ENCODE measurements at places on chromosomes 1 and 21.

GRCh38 chr1:245873883-245874671 is 633.0 kb downstream of the SMYD3 start:
- DNase-seq: no peak

DNA sequence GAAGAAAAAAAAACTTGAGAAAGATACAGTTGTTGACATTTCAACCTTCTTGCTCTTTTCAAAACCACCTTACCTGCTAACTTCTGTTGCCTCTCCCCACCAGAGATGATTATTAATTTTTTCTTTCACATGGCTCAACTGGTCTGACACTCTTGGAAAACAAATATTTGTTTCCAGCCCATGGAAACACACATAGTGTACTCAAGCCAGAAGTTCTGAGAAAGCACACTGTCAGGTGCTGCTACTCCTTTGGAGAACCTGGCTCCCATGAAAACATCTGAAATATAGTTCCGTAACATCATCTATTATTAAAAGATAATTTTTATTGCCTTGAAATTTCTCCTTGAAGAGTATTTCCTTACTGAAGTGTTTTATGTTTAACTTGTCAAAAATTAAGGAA is 145.0 kb upstream of the C1orf105 start:
- no peak for DNase-seq

GRCh38 chr1:13817906-13818305 is 117.9 kb downstream of the PRDM2 start:
- no peak for DNase-seq

DNA sequence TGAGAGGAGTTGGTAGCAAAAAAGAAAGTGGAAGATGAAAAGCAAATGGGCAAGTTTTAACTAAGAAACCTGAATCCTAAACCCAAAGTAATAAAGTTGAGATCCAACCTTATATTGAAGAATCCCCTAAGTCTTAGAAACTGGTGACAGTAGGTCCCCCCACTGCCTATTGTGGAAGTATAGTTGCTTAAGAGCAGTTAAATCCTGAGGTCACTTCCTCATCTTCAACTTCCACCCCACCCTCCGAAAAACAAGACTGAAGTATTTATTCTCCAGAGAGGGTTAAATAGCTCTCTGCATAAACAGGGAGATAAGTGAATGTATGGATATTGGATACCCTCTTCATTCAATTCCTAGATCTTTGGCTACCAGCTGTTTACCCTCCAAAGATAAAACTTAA is 3.3 kb upstream of the DSTYK start:
- no peak for DNase-seq

DNA sequence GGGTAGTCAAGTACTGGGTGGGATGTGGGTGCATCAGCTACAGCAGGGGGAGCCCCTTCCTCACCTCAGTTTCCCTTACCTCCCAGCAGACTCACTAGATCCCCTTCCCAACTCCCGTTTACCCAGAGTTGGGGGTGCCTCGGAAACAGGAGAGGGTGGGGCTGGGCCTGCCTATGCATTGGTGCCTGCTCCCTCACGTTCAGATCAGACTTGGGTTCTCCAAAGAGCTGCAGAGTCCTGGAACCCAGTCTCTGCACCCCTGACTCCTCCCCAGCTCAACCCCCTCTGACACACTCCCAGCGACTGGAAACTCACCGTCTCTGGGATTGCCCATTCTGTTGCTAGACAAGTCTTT is 6.0 kb downstream of the FOXO6 start:
- no peak for DNase-seq

GRCh38 chr21:27425574-27425973 is 458.7 kb upstream of the ADAMTS5 start:
- DNase-seq: no peak

DNA sequence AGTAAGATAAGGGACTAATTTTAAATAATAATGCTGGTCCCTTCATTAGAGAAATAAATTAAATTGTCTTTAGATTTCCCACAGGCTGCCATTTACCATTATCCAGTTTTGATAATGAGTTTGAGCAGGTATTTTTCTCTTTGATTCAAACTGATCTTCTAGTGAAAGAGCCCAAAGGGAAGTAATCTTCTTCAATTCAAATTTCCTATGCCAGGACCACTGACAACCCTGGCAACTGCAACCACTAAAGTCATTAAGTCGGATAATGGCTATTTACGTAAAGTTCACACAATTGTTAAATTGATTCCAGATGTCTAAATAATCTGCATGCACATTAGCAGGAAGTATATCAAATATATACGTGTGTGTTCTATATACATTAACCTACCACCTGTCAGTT is 399.3 kb downstream of the PTPRC start:
- DNase-seq: no peak

GRCh38 chr1:179803918-179804317 is 60.8 kb downstream of the FAM163A start:
- no peak for DNase-seq

- no peak for DNase-seq
These were observed 150.3 kb upstream of the VANGL1 start for GRCh38 chr1:115491298-115492018.

DNA sequence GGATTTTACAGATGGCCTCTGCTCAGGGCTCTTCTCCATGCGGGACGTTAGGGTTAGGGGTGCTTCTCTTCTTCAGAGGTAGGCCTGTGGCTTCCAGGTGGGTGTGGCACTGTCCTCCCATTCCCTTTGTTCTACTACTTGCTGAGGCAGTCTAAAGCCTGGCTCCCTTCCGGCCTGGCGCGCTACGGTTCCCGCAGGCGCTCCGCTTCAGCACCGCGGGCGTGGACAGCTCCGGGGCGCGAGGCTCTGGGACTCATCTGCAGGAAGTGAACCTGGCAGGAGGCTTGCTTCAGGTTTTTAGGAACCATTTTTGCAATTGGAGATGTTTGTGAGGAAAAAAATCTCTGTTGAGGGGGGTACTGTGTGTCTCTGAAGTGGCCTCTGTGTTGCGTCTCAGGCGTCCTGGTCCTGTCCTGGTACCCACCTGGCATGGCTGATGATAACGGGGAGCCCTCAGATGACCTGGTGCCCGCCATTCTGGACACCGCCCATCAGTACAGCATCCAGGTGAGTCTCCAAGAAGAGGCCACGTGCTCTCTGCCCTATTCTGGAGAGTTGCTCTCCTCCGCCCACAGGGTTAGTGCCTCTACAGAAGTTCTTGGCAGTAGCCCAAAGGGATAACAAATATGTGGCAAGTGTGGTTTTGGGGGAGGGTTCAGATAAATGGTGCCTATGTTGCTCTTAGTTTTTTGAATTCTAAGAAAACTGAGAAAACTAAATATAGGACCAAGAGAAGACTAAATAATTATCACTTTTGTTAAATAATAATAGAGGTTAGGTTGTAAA is 1.9 kb downstream of the MANEAL start:
- DNase-seq: no peak

- DNase-seq: no peak
These were observed 187.6 kb upstream of the NFIA start for GRCh38 chr1:60894741-60895140.

DNA sequence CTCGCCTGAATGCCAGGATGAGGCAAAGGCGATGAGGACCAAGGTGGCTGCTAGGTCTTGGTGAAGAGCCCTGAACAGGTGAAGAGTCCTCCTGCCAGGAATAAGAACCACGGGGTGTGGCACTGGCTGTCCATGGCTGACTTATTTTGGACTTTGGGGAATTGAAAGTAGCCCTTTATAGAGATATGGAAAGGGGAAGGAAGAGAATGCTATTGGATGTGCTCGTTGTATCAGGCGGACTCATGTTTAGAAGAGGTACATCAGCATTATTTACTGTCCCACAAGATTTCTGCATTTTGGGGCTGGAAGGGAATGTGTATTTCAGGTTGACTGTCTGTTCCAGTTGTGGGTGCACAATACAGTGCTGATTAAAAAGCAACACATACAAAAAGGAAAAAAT is 465.8 kb downstream of the DSCAM start:
- no peak for DNase-seq

GRCh38 chr1:237281481-237281880 is 239.5 kb downstream of the RYR2 start:
- DNase-seq: no peak

- peak; percentile 91 for DNase-seq
These were observed at the start of the genes ERMAP and SVBP for GRCh38 chr1:42816585-42817439. ERMAP (plus strand) TSS chr1:42817122; CDS start chr1:42830449, 13,327 bp downstream. SVBP (minus strand) TSS chr1:42817397; CDS start chr1:42816544, 853 bp downstream.

- DNase-seq: no peak
These were observed 28.3 kb upstream of the RAB3GAP2 start for GRCh38 chr1:220300442-220301121.

DNA sequence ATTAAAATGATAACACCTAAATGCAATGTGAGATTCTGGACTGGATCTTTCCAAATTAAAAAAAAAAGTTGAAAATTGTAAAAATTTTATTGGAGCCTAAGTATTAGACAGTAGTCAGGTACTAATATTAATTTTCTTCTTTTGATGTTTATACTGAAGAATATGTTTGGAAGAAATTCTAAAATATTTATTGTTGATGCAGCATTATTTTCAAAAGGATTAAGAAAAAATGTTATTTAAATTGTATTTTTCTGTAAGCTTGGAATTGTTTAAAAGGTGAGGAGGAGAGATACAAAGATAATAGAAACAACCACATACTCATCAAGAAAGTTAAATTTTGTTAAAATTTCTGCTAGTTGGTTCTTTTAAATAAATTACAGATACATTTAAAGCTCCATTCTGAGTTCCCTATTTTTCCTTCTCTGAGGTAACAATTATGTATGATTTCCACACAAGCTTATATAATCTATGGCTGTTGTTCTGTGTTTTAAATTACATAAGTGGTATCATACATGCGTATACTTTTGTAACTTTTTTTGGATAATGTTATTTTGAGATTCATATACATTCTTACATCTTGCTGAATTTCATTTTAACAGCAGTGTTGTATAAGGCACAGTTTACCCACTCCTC is 180.3 kb upstream of the RGS18 start:
- DNase-seq: no peak

DNA sequence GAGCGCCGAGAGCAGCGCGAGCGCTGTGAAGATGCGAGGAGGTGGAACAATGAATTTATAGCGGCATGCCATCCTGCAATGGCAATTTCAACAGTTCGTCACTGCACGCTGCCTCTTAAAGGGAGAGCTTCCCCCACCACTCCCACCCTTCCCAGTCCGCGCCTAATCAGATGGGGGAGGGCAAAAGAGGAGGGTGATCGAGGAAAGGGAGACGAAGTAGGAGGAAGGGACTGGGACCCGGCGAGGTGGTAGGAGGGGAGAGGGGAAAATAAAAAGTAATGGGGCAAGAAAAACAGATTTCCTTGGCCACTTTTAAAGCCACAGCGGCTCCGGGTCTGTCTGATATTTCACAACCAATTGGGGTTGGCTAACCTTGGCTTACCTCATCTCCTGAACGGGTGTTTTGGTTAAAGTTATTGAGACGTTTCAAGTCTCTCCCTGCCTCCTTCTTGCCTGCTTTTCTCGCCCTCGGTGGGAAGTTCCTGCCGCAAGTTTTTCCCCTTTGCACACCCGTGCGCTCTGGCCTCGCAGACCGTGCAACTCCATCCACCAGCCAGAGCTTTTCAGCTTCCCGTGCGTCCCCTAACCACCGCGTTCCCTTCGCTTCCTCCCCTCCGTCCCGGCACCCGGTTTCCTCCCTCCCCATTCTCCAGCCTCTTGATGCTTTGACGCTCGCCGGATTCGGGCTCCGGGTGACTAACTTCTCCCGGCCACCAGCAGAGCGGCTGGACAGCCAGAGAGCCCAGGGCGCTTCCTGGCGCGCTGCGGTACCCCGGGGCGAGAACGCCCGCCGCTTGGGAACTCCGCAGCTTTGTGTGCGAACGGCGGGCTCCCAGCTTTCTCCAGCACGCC is at the start of gene ADAMTS5:
Gene ADAMTS5, minus strand, starts transcription at position 27 of the 852 bp plus-strand sequence. CDS start 697 bp downstream, outside the sequence.
- DNase-seq: no peak

- DNase-seq: no peak
These were observed 37.9 kb downstream of the SDC3 start for GRCh38 chr1:30870656-30871055.

DNA sequence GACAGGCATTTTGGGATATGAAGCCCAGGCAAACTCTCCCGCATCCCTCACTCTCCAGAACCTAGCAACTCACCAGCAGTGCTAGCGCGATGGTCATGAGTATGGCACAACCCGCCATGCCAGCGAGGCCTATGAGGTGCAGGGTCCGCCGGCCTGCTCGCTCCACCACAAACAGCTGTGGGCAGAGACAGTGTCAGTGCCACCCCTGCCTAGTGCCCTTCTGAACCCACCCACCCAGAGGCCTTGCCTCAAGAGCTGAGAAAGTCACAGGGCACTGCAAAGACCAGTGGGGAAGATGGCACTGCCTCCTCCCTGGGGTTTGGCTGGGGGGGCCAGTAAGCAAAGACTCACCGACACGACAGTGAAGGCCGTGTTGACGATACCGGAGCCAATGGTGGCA is 29.8 kb downstream of the SLC2A1 start:
- DNase-seq: no peak

DNA sequence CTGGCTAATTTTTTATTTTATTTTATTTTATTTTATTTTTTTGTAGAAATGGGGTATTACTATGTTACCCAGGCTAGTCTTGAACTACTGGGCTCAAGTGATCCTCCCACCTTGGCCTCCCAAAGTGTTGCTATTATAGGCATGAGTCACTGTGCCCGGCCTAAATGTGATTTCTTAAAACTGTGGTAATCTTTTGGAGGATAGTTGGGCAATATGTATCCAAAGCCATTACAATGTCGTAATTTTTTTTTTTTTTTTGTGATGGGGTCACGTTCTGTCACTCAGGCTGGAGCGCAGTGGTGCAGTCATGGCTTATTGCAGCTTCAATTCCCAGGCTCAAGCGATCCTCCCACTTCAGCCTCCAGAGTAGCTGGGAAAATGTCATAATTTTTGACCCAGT is 14.2 kb downstream of the ETV3L start:
- DNase-seq: no peak

DNA sequence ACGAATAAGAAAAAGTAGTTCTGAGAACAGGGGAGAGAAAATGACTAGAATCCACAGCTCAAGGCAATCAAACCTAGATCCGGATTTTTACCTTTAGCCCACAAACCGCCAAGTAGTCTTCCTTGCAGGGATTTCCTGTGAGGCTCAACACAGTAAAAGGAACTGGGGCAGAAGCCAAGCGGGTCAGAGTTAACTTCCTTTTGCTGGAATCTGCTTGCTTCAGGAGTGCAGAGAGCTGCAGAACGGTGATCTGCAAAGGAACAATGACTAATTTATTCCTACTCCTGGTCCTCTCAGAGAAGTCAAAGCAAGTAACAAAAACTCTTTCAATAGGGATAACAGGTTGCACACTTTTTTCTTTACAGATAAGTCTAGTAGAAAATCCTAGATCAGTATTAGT is 53.4 kb downstream of the UBR4 start:
- DNase-seq: no peak

- no peak for DNase-seq
These were observed 101.5 kb upstream of the ADGRL2 start for GRCh38 chr1:81699234-81699633.

- no peak for DNase-seq
These were observed 16.8 kb downstream of the LRP8 start for GRCh38 chr1:53310847-53311681.

GRCh38 chr1:15969321-15969880 is 6.5 kb downstream of the ZBTB17 start:
- no peak for DNase-seq
